ENCODE measurements at places on chromosomes 5 and 9.

- DNase-seq, result no peak
Measured at GRCh38 chr5:137273511-137273910, 225.6 kb downstream of the SPOCK1 start.

DNA sequence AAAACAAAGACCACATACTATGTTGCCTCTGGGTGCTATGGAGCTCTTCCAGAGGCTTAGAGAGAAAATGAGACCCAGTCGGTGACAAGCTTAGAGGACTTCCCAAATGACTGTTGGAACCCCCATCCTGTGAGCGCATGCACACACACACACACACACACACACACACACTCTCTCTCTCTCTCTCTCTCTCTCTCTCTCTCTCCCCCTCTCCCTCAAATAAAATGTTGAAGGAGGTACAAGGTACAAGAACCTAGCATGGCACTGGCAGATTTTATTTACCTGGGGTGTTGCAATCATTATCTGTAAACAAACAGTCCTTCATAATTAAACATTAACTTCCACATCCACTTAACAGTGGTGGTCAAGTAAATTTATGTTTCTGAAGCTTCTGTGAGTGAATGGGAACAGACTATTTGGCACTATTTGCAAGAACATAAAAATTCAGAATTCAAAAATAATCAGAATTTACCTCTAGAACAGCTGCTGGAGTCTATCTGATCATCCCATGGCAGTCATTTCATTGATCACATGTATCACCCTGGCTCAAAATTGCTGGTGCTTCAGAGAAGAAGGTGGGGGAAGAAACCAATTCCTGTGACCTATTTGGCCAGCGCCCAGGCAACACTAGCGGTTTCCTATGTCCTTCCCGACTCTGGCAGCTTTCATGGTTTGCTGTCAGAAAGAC lies 24.9 kb downstream of the TRPM3 start:
- DNase-seq, result no peak

DNA sequence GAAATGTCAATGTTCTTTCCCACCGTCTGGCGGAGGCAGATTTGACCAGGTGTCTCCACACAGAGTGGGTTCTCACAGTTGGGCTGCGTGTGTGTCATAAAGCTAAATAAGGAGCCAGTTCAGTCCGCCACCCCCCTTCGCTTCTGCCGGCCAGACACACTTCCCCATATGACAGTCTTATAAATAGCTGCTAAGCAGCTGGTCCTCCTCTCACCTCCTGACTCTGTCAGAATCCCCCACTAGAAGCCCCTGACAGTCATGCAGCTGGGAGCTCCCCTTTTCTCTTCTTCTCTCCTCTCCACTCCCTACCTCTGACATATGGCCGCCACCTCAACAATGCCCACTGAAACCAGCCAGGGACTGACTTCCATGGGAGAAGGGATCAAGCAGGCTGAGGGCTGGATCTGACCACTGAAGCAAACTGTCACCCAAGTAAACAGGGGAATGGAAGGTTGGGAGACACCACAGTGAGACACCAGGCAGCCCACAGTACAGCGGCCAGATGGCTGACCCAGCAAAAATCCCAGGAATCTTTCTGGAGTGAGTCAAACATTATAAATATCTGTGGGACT lies 141.9 kb upstream of the EFNA5 start:
- DNase-seq, result no peak

DNA sequence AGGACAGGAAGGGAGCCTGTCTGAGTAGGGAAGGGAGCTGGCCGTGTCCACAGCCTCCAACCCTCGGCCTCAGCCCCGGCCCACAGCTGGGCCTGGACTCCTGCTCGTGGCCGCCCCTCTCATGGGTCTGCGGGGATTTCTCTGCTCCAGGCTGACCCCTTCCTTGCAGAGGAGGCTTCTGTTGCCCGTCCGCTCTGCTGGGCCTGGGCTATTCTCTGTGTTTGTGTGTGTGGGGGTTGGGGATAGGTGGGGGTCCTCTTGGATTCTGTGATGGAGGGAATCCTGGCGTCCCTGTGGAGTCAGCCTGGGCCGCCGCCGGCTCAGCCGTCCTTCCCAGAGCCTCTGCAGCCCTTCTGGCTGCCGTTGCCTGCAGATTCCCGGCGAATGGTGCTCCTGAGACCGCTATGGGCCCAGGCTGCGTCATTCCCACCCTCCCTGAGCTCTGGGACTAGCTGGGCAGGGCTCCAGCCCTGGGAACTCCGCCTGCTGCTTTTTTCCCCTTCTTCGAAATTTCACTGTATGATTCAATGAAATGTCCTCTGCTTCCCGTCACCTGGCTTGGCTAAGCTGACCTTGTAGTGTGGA lies 64.2 kb downstream of the FGF18 start:
- no peak for DNase-seq

- DNase-seq, result no peak
Measured at GRCh38 chr9:3758816-3759576, 233.2 kb upstream of the RFX3 start.

GRCh38 chr5:125311743-125312142 lies 565.3 kb upstream of the ZNF608 start:
- no peak for DNase-seq

All from activated naive CD4-positive, alpha-beta T cell treated with Interleukin-2 at 50 U/mL for 16 hours (primary cell).